ENCODE measurements at places on chromosomes 2 and 18.

DNA sequence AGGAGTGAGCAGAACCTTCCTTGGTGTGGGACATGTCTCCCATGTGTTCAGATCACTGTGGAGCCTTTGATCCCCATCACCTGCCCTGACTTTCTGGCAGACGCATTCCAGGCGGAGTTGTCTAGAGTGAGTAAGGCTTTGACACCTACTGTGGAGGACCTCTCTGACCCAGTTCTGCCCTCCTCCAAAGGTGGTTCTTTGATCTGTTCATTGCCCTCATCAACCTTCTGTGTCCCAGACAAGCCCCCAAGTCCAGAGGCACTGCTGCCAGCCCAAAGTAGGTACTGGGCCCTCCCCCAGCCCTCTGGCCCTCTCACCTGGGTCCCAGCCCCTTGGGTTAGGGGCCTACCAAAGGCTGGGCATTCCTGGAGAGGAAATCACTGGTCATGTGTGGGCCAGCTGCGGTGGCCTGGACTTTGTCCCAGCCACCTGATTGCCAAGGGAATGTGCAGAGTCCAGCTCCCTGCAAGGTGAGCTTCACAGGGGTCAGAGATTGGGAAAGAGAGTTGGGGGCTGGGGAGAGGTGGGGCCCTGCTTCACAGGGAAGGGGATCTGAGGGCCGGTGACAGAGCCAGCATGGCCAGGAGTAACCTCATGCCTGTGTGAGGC lies 12.1 kb upstream of the FAHD2A start:
- no peak for DNase-seq

DNA sequence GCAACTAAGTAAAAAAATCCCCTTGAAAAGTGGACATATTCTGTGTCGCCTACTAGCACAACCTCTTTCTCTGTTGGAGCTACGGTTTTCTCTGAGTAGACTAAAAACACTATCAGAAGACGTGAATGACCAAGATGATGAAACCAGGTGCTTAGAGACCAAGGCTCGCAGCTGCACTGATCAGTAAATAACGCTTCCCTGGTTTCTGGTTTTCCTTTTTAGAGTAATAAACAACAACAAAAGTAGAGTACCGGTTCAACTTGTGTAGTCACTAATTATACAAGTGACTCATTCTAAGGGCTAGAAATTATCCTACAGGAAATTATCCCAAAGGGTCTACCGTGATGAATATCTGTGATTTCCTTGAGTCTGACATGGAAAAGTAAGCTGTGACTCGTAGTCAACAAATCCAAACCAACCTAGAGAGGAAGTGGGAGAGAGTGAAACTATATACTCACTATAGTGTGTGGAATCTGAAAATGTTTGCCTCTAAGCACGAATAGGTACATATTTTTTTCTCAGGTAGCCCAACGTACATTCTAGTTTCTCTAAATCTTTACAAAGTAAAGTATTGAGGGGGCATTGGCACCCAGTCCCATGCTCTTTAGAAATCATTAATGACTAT lies 17.8 kb downstream of the RASGRP3 start:
- no peak for DNase-seq

DNA sequence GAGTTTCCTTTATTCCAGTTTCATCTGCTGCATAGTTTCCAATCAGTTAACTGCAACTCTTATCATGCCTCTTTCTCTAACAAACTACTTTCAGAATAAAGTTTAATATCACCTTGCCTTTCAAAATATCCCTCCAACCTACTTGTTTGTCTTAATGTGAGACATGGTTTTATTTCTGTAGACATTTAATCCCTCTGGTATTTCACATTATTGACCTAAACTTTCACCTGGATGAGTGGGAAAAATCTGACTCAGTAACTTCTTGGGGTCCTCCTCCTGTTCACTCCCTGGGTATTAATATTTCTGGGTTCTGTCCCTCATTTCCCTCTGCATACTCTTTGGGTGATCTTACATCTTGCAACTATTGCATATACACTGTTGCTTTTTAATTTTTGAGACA lies 27.9 kb downstream of the MSH6 start:
- DNase-seq: no peak

- no peak for DNase-seq
These were observed 2.7 kb downstream of the IGFBP2 start for GRCh38 chr2:216635701-216636550.

DNA sequence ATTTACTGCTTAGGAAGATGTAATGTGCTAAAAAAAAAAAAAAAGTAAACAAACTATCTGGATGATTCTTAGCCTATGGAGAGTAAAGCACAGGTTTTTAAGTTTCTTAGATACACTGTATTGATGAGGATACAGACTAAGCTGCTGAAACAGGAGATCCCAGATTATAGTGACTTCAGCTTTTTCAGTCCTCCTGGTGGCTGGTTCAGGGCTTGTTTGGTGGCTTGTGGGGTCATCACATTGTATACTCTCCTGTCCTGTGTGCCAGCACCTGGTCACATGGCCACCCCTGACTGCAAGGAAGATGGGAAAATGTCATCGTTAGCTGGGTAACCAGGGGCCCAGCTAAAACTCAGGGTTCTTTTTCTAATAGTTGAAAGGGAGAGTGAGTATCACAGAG lies 31.4 kb downstream of the RAB31 start:
- DNase-seq: no peak

DNA sequence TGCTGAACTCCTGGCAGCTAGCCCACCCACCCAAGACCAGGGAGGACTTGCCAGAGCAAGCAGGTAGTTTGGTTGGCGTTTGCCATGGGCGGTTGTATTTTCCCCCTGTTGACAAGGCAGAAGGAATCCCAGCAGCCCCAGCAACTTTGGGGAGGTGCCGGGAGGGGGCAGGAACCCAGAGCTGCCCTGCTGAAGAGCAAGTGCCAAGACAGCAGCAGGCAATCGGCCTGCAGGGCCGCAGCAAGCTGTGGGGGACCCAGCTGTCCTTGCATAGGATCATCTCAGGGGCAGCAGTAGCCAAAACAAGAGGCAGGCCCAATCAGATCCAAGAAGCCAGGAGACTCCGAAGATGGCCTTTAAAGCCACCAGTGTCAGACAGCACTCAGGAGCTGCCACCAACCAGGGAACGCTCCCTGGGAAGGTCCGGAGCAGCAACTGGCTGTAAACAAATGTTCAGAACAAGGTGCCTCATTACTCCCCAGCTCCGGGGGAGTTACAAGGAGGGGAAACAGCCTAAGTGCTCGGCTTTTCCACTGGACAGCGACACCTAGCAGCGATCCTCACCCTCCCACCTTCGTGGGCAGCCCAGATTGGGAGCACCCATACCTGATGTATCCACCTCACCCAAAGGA lies 2.1 kb downstream of the ST8SIA5 start:
- DNase-seq: peak; percentile 78

DNA sequence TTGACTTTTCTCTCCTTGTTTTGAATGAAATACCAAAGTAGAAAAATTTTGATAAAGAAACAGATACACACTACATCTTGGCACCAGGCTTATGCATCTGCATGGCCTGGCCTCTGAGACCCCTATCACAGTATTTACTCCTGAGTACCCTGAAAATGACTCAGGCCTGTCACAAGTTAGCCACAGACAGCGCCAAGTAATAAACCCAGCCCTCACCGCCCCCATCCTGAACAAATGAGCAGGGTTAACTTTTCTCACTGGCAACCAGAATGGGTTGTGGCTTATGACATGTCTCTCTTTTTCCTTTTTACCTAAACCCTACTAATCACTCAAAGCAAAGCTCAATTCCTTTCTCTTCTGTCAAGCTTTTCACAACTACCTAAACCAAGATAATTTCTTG lies 35.3 kb downstream of the SPRED2 start:
- DNase-seq: no peak

GRCh38 chr18:48893608-48894600 lies 56.9 kb downstream of the SMAD7 start:
- DNase-seq: peak; percentile 71

GRCh38 chr2:223071139-223071538 lies 19.1 kb downstream of the KCNE4 start:
- no peak for DNase-seq

- no peak for DNase-seq
These were observed 87.4 kb downstream of the GAREM1 start for GRCh38 chr18:32383050-32383819.
